ENCODE measurements at places on chromosomes 12 and 14.

GRCh38 chr12:65620046-65620445, 204.2 kb upstream of the HMGA2 start:
- no peak for DNase-seq

- no peak for DNase-seq
Measured at GRCh38 chr12:116637589-116638150, 78.5 kb downstream of the MAP1LC3B2 start.

DNA sequence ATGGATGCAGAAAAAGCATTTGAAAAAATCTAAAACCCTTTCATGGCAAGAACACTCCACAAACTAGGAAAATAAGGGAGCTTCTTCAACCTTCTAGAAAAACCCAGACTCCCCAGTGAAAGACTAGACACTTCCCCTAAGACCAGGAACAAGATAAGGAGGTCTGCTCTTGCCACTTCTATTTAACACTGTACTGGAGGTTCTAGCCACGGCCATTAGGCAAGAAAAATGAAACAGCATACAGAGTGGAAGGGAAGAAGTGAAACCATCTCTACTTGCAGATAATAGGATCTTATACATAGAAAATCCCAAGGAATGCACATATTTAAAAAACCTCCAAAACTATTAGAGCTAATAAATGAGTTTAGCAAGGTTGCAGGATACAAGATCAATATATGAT, 42.3 kb downstream of the CHGA start:
- DNase-seq, result no peak

DNA sequence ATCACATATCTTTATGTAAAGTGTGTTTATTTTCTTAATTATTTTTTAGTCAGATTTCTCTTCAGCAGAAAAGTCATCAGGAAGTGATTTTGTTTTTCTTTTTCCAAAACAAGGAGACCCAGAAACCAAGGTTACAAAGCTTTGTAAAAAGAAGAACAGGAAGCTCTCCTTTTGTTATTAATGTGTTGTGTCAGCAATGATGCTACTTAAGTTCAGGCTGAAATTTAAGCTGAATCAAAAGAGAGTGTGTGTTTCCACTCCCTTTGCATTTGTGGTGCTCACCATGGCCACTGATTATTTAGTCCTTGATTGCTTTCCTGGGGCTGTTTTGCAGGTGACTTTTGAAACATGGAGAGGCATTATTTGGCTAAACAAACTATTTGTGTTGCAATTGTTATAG, 155.3 kb upstream of the ATP2B1 start:
- peak; percentile 33 for DNase-seq

GRCh38 chr14:103142026-103142425, 18.8 kb downstream of the TNFAIP2 start:
- no peak for DNase-seq

DNA sequence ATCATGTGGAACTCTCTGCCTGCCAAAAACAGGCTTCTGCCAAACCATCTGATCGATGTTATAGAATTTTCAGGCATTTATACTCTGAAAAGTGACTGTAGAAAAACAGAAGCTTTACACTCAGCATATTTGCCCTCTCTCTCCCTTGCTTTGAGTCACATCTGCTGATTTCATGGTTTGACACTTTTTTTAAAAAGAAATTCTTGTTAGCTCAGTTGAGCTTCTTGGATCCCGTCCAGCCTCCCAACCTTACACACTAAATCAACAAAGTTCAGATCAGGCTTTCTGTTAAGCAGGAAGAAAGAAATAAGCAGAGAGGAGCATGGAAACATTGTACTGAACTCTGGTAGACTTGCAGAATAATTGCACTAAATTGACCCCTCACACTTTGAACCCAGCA, 193.6 kb upstream of the SEL1L start:
- peak; percentile 89 for DNase-seq

- DNase-seq, result peak; percentile 3
Measured at GRCh38 chr12:49580572-49581535, 12.9 kb upstream of the MCRS1 start.

DNA sequence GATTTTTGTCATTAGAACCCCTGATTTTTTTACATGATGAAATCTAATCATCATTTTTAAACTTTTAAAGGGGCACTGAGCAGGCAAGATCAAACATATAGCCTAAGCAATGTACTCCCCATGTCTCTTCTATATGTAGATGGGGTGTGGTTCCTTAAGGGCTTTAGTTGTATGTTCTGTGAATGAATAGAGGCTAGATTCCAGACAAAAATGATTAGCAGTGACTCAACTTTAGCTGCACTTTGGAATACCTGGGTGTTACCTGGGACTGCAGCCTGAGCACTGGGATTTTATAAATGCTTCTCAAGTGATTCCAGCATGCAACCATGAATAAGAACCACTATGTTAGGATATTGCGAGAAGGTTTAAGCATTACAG, 256.7 kb upstream of the PLEKHG7 start:
- no peak for DNase-seq

DNA sequence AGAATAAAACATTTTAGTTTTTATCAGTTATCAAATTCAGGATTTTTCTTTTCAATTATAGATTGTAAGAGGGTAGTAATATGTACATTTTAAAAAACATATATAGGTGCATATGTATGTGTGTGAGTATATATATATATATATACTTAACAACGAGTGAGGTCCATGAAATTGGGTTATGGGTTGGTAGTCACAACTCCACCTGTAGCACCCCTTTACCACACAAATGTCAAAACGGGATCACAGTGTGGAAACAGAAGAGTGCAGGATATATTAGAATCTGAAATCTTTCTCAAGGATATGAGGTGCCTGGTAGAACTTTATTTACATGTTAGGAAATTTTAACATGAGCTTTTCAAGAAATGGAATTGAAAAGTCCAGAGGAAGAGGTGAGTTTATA, 31.3 kb downstream of the MIA2 start:
- DNase-seq, result peak; percentile 52

DNA sequence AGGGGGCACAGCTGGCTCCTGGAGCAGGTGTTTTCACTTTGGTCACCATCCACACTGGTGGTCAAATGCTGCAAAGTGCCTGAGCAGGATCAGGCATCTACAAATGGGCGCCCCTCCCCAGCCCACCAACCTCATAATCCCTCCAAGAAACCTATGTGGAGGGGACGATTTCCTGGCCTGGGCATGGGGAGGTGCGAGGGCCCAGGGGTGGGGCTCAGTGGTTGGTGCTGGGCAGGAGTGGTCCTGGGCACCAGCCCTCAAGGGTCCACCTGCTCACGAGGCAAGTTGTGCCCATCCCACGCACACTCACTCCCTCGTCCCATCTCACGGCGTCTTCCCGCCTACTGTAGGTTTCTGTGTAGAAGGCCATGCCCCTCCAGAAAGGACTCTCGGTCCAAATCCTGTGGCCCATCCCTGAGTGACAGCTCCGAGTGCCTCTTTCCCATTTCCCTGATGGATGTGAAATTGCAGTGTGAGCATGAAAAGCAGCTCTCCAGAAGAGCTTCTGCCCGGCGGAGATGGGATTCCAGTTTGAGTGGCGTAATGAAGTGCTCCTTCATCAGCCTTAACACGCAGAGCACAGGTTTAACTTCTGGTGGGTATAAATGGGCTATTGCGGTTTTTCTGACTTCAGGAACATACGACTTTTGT, 36.9 kb downstream of the SLC15A4 start:
- no peak for DNase-seq

- no peak for DNase-seq
Measured at GRCh38 chr12:47160316-47161244, 80.8 kb upstream of the AMIGO2 start.

DNA sequence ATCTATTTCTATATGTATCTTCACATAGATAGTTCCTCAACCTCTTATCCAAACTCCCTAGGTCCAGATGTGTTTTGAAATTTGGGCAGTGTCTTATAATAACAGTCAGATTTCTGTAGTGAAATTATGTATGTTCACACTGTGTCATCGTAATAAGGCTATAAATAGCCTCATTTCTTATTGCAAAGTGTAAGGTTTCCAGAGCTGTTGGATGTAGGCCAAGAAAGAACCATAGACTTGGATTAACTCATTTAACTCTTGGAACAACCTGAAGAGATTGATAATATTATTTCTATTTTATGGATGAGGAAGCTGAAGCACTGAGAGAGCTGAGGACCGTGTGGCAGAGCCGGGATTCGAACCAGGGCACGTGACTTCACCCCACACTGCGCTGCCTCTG, 49.0 kb upstream of the PIWIL1 start:
- DNase-seq, result no peak

DNA sequence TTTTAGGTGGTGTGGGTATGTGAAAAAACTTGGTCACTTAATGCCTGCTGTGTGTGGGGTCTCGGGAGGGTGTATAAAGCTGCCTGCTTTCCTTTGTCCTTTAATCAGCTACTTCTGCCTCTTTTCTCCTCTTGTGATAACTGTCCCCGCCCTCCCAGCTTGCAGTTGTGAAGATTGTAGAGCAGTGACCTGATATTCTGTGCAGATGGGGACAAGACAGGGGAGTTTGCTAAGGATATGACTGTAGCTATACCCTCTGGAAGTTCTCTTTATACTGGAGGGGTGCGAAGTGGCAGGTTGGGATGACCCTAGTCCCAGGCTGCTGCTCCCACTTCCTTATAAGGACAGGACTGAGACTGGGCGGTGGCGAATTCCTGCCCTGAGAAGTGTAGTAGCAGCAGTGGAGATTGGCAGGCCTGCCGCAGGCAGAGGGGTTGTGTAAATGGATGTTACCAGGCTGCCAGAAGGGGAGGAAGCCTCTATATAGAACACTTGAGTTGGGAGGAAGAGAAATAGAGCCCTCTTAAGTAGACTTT, 835 bp downstream of the MYL6 start:
- DNase-seq, result peak; percentile 36

GRCh38 chr12:12818701-12819100, 5.6 kb downstream of the DDX47 start:
- no peak for DNase-seq

- no peak for DNase-seq
Measured at GRCh38 chr14:42523666-42524065, 917.0 kb downstream of the LRFN5 start.

DNA sequence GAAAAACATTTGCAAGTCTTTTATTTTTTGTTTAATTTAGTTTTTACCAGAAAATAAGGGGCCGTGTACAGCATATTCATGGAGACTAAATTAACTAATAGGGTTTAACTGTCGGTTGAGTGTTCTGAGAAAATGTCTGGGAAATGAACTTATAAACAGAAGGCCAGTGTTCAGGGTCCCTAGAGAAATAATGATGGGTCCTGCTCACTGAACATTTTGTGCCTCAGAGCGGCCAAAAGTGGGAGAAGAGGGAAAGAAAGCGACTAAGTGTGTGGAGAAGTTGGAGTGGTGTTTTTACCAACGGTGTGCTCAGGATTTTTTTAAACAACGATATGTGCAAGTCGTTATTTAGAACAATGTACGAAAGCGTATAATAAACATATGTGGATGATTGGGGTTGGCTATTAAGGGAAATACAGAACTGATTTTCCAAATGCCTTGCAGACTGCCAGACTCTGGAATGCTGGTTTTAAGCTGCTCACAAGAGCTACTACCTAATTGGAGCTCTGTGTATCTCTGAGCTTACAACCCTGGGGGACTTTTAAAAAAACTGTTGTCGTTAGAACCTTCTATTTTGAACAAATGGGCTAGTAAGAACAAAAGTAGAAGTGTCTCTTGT, 166.7 kb downstream of the SLC38A4 start:
- no peak for DNase-seq

- DNase-seq, result no peak
Measured at GRCh38 chr12:76259660-76260389, 88.4 kb downstream of the BBS10 start.

DNA sequence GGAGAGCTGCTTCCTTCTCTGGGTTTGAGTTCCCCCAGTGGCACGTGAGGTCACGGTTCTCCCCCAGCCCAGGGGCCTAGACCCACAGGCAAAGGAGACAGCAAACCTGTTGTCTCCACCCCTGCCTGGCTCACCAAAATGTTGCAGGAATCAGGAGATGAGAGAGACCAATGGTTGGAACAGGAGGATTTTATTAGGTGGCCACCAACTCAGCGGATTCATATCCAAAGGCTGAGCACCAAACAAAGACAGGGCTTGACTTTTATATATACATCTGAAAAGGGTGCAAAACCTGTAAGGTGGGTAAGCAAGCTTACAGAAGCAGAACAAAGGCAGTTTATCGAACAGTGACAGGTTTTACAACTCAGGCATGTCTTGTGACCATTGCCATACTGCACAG, 9.2 kb upstream of the ADAM21 start:
- DNase-seq, result no peak

- no peak for DNase-seq
Measured at GRCh38 chr14:31029016-31029970, 3.1 kb upstream of the STRN3 start.
